ENCODE measurements at places on chromosomes 12 and 14.

DNA sequence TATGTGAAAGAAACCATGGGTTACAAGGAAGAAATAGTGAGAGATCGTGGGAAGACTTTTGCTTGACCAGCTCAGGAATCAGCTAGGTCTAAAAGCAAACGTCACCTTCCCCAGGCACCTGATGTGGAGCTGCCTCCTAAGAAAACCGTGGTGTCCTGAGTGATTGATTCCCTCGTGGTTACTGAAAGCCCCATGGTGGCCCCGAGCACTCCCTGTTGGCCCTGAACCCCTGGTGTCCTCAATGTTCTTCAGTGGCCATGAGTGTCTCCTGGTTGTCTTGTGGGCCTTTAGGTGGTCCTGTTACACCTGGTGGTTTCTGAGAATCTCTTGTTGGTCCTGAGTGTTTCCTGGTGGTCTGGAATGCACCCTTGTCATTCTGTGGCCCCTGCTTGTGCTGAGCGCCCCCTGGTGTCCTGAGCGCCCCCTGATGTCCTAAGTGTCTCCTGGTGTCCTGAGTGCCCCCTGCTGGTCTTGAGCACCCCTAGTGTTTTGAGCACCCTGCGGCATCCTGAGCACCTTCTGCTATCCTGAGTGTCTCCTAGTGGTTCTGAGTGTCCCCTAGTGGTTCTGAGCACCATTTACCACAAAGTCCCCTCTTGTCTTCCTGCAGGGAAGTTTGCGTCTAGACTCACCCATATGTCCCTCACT is 518.7 kb downstream of the TMEM121 start:
- DNase-seq, result peak; percentile 29

GRCh38 chr12:34107016-34107415 is 84.7 kb downstream of the ALG10 start:
- no peak for DNase-seq

- DNase-seq, result peak; percentile 85
Observed at GRCh38 chr12:6825398-6826124, 2.6 kb upstream of the P3H3 start.

DNA sequence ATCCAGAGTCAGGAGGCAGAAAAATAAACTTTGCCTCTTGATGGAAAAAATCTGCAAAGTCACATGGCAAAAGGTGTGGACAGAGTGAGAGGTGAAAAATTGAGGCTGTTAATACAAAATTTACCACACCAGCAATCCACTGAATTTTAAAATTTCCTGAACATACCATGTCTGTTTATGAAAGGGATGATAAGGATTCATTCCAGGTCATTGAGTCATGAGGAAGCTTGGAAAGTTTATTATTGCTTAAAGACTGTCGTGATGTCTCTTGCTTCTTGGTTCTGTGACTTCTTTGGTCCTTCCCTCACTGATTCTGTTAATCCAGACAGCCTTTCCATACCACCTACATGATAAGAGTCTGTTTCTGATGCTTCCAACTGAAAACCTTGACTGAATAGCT is 73.2 kb downstream of the TTC6 start:
- no peak for DNase-seq

GRCh38 chr14:105489542-105490266 is 1.3 kb upstream of the TEDC1 start:
- peak; percentile 74 for DNase-seq

GRCh38 chr12:52166672-52167071 is 25.1 kb downstream of the KRT80 start:
- DNase-seq, result no peak

GRCh38 chr14:89870316-89870715 is 84.2 kb downstream of the EFCAB11 start:
- DNase-seq, result peak; percentile 87

GRCh38 chr12:2481346-2481745 is 313.4 kb upstream of the FKBP4 start:
- no peak for DNase-seq

- DNase-seq, result no peak
Observed at GRCh38 chr14:100715803-100716202, 10.9 kb upstream of the DLK1 start.

GRCh38 chr12:128783129-128783574 is 40.6 kb downstream of the SLC15A4 start:
- DNase-seq, result peak; percentile 69

- peak; percentile 20 for DNase-seq
Observed at GRCh38 chr14:93709249-93709648, 79.0 kb downstream of the PRIMA1 start.

DNA sequence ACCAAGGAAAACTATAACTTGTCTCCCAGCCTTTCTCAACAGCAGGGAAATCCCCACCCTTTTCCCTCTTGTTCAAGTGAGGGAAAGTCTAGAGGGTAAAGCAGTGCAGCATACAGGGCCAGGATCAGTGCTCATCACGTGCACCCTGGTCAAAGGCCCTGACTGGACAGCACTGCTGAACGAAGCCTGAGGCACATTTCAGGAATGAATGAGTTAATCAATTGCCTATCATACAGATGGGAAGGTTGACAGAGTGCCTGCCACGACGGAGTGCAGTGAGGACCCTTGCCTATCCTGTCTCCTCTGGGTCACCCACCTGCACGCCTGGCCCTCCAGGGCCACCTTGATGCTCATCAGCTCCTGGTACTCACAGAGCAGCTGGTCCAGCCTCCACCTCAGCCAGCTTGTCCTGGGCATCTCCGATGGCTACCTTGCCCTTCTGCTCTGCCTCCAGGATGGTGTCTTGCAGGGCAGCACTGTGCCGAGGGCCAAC is 11.7 kb upstream of the KRT73 start:
- DNase-seq, result no peak

GRCh38 chr12:27818401-27818918 is 38.4 kb upstream of the MANSC4 start:
- no peak for DNase-seq

DNA sequence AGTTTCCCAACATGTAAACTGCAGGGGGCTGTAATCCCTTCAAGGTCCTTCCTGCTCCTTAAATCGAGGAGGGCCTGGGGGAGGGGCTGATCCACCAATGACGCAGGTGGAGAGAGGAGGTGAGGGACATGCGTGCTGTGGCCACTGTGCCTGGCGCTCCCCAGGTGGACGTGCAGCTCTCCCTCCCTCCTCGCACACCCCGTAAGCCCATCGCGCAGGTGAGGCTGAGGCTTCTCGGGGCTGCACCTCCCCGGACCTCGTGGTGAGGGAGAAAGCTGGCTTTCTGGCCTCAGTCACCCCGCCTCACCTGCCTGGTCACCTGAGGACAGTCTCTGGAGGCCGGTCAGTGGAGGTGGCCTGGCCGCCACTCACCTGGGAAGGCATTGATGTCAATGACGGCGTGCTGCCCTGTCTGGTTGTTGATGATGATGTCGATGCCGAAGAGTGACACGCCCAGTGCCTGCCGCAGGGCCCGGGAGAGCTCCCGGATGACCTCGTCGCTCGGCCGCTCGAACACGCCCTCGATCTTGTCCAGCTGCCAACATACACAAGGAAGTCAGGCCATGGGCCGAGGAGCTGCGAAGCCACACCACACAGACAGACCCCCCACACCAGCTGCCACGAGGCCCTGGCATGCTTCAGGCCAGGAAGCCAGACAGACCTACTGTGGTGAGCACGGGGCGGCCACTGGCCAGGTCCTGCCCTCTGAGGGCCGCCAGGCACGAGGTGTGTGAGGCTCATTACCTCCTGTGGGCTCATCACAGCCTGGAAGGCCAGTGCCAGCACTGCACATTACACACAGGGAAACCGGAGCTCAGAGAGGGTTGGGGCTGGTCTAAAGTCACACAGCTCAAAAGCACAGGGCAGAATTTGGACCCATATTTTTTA is 23.3 kb downstream of the CHGA start:
- DNase-seq, result peak; percentile 63

DNA sequence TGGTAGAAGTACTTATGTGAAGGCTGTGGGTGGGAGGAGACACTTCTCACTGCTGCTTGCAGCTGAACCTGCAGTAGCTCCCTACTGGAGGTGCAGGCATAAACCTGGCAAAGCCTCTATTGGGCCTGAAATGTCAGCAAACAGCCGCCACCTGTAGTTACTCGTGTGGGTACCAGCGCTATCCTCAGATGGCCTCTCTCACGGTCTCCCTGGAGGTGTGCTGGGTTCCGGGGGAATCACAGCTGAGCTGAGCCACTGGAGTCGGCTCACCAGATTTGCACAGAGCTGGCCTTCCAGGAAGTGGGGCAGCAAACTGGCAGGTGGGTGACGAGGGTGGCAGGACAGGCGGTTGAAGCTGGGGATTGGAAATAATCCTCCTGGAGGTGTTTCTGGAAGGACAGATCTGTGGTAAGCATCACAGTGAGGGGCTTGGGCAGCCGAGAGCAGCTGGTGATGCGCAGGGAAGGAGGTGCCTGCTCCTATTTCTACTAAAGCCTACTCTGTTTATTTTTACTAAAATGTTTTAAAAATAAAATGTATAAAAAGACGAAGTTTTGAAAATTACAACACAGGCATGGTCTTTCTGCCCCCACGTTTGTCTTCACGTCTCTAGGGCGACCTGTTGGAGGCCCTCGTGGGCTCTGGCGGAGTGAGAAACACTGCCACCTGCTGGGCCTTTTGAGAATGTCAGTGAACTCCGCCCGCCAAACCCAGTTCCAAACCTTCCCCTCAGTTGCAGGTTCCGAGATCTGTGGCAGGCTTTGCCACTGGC is 67.8 kb upstream of the PLEKHG3 start:
- DNase-seq, result peak; percentile 60

- DNase-seq, result no peak
Observed at GRCh38 chr12:6632026-6632983, 3.5 kb downstream of the LPAR5 start.

GRCh38 chr12:70652451-70652850 is 15.2 kb upstream of the PTPRB start:
- no peak for DNase-seq

- peak; percentile 88 for DNase-seq
Observed at GRCh38 chr12:6195665-6196535, 4.3 kb upstream of the CD9 start.

- no peak for DNase-seq
Observed at GRCh38 chr14:99540196-99541032, 59.2 kb downstream of the CCNK start.

DNA sequence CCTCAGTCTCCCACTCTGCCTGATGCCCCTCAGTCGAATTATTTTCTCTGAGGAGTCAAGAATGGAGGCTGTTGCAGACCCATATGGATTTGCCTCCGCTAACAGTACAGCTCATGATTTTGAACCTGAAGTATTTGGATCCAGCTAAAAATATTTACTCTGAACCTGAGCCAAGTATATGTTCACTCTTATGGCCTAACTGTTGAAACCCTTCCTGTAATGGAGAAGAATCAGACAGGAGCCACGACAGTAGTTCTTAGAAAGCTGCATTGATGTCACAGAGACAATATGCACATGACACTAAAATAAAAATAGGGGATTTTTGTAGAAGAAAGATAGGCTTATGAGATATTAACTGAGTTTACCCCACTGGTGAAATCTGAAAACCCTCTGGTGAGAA is 1128.3 kb upstream of the FLRT2 start:
- no peak for DNase-seq

GRCh38 chr12:2891240-2892053 is 756 bp downstream of the TULP3 start:
- DNase-seq, result peak; percentile 79

DNA sequence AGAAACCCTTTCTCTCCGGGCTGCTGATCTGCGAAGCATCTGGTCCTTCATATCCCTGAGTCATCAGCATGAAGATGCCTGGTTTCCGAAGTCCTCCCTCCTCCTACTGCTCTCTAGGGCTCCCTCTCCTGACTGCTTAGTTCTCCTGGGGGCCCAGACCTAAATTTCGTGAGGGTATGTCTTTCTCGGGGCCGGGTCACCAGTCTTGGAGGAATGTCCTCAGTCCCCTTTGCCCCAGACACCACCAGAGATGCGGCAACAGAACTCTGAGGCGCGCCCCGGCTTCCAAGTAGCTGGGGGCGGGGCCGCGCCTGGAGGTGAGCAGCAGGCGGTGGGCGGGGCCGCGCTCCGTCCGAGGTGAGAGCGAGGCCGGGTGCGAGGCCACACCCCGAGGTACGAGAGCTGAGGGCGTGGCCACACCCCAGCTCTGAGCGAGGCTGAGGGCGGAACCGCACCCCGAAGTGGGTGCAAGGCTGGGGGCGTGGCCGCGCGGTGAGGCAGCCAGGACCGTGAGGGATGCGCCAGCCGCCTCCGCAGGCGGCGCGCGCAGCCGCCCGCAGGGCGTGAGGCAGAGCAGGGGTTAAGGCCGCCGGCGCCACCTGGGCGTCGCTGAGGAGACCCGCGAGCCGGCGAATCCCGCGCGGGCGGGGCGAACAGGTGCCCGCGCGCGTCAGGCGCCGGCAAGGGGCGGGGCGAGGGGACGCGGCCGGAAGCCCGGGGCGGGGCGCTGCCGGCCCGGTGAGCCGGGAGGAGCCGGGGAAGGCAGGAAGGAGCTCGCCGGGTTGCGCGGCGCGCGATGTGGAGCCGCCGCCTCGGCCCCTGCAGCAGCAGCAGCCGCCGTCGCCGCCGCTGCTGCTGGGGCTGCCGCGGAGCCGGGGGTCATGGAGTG is at the start of gene BICDL1:
Gene BICDL1 (plus strand): TSS at position 765 of the 889 bp plus-strand sequence. CDS start 633 bp downstream, outside the sequence.
- peak; percentile 67 for DNase-seq

GRCh38 chr14:54147282-54147681 is 190.7 kb upstream of the BMP4 start:
- peak; percentile 4 for DNase-seq

All from fibroblast of mammary gland (primary cell).